Activated CD4-positive, alpha-beta T cell treated with anti-CD3 and anti-CD28 coated beads, Interleukin-2, amount 50 U/mL, for 48 hours (primary cell): ENCODE measurements at places on chromosomes 12 and 14.

- no peak for DNase-seq
These were observed 32.4 kb downstream of the MAX start for GRCh38 chr14:65069874-65070413.

GRCh38 chr12:104064842-104065427 is 604 bp downstream of the HCFC2 start:
- peak; percentile 6 for DNase-seq

- no peak for DNase-seq
These were observed 51.2 kb downstream of the ACSS3 start for GRCh38 chr12:81128930-81129554.

GRCh38 chr12:49621651-49622500 is 1.5 kb upstream of the PRPF40B start:
- DNase-seq, result no peak

- DNase-seq, result no peak
These were observed 1.5 kb upstream of the NTS start for GRCh38 chr12:85872497-85873091.

DNA sequence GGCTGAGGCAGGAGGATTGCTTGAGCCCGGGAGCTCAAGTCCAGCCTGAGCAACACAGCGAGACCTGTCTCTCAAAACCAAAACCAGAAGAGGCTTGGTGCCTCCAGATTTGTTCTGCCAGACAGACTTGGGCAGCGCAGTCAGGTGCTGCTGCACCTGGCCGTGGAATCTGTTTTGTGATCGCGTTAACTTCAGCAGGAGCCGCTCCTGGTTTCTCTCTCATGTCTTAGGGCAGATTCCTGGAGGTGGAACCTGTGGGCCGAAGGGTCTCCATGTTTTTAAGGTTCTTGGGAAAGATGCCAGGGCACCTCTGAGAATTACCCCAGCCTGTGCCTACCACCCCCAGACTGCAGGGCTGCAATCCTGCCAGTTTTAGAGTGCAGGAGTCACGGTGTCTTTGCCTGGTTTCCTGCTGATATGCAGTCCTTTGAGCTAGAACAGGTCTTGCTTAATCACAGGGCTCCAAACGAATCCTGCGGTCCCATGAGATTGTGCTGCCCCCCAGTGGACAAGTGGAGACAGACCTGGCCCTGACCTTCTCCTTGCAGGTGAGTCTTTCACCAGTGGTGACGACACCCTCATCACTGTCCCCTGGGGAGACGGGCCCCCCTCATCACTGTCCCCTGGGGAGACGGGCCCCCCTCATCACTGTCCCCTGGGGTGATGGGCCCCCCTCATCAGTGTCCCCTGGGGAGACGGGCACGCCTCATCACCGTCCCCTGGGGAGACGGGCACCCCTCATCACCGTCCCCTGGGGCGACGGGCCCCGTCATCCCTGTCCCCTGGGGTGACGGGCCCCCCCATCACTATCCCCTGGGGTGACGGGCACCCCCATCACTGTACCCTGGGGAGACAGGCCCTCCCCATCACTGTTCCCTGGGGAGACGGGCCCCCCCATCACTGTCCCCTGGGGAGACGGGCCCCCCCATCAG is 37.6 kb downstream of the PACS2 start:
- DNase-seq, result peak; percentile 88

DNA sequence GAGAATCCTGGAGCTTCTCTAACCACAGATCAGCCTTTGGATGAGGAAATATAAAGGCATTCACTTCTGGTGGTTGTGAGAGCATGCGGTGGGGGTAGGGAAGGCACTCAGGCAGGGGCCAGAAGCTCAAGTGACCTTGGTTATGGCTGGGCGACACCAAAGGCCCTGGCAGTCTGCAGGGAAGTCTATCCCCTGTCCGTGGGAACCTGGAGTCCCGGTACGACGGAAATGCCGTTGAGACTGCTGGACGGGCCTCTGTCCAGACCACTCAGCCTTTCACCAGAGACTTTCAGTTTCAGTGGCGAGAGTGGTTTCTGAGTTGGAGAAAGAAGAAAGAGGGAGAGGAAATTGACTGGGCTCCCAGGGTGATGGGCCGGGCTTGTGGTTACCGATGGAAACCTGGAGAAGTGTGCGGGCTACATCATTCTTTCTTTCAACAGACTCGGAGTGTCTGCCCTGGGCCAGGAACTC is 20.9 kb downstream of the ISCA2 start:
- no peak for DNase-seq

GRCh38 chr14:50015716-50016115 is 100.7 kb downstream of the VCPKMT start:
- no peak for DNase-seq

GRCh38 chr12:587132-588023 is 75.9 kb downstream of the NINJ2 start:
- DNase-seq, result no peak

- DNase-seq, result peak; percentile 51
These were observed 13.1 kb downstream of the KRT83 start for GRCh38 chr12:52307836-52308805.

DNA sequence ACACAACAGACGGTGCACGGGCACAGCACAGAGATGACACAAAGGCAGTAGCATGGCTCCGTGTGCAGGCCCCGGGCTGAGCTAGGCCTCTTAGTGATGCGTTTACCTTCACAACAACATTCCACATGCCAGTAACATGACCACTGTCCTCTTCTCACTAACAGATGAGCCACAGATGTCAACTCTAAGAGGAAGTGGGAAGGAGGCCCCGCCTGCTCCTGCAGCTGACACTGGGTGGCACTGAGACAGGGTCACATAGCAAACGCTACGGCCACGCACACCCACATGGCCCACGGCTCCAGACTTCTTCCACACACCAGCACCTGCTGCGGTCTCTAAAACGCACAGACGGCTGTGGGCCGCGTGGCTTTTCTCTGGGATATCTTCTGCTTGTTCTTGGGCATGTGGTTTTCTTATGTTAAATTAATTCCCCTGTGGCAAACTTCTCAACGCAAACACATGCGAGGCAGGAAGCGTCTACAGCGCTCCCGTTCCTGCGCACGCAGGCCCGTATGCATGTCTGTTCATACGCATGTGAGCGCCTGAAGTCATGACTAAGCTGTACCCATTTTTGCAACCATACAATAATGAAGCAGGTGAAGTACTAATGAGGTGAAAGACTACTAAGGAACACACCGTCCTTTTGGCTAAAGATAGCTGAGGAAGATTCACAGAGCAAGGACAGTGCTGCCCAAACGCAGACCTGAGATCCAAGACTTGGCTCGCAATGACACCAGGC is 26.8 kb downstream of the AMN start:
- DNase-seq, result peak; percentile 36

- DNase-seq, result no peak
These were observed 25.6 kb upstream of the C12orf71 start for GRCh38 chr12:27107986-27108385.

- no peak for DNase-seq
These were observed 115.9 kb downstream of the BCL11B start for GRCh38 chr14:99156090-99156425.

- DNase-seq, result no peak
These were observed 6.7 kb upstream of the PLD4 start for GRCh38 chr14:104917993-104918392.

DNA sequence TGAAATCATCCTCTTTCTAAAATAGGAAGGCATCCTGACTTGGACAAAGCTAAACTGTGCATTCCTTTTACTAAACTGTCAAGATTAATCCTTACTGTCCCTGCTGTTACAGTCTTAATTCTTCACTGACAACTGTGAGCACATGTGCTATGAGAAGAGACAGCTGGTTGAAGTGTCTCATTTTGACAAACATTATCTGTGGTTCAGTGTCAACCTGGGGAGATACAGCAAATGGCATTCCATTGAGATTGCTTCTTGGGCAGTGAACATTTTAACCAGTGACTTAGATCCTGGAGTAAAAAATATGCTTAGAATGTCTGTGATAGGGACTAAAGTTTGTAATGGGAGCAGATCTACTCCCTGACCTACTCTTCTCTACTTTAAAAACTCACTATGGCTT is 552.6 kb upstream of the ATP2B1 start:
- DNase-seq, result no peak

GRCh38 chr14:30303350-30303749 is 255.6 kb upstream of the G2E3 start:
- no peak for DNase-seq

- DNase-seq, result no peak
These were observed 103.6 kb downstream of the SSPN start for GRCh38 chr12:26298785-26299621.

- DNase-seq, result peak; percentile 79
These were observed 29.4 kb upstream of the STAC3 start for GRCh38 chr12:57280211-57281062.

DNA sequence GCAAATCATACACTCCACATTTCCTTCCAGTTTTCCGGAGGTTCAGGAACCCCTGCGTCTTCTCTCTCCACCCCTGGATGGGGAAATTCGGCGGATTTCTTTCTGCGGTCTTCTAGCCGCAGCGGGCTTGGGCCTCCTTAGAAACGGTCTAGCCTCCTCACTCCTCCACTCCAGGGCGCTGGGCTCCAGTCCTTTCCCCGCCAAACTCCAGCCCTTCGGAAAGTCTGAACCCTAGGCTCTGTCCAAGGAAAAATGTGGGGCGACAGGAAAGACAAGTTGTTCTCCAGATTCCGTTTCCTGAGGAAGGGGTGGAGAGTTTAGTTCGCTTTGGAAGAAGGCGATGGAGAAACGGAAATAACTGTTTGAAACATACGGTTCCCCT is 1.4 kb upstream of the HOXC10 start:
- DNase-seq, result no peak

DNA sequence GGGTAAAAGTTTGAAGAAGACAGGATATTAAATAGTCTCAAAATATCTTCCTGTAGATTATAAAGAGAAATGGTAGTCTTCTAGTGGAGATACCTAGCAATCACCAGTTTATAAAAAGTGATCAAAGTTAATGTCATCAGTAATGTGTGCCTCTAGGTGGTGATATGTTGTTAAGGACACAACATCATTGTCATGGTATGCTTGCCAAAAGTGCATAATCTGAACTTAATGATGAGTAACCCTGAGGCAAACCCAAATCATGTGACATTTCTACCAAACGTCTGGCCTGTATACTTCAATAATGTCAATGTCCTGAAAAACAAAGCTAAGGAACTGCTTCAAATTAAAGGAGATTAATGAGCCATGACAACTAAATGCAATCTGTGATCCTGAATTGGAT is 214.7 kb downstream of the PHLDA1 start:
- no peak for DNase-seq

GRCh38 chr14:29906256-29906870 is 21.3 kb downstream of the PRKD1 start:
- no peak for DNase-seq
